ENCODE measurements at places on chromosomes 3 and 15. TPM values are rescaled to one million over a fixed set of nuclear protein-coding genes. Genes with fewer than 3 reads are reported as not detected.

DNA sequence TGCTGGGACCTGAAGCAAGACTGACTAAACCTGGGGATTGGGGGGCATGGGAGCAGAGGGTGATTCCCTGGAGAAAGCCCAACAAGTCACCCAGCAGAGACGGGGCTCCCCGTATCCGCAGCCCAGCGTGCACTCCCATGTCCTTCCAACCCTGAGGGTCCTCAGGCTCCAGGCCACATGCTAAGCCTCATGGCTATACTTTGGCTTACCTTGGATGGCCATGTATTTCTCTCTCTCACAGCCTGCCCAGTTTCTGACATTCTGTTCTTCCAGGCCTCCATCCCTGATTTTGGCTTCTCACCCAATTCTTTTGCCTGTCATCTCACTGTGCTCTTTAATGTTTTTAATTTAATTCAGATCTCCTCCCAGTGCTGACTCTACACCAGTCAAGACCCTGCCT is 126.8 kb upstream of the CTDSPL start:
- no peak for DNase-seq

DNA sequence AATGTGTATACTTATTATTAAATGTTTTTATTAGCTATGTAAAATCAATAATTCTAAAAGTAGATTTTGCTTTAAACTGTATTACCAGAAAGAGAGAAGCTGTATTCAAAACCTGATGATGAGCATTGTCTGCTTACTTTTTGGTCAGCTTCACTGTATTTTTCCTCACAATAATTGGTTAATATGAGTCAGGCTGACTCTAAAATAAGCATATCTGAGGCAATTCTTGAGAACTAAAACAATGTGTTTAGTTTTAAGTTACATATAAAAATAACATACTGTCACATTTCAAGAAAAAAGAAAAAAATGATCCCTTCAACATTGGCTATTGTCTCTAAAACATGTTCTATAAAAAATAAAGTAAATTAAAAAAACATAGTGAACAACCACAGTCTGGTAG is 66.1 kb downstream of the EPHA3 start:
- DNase-seq = no peak

DNA sequence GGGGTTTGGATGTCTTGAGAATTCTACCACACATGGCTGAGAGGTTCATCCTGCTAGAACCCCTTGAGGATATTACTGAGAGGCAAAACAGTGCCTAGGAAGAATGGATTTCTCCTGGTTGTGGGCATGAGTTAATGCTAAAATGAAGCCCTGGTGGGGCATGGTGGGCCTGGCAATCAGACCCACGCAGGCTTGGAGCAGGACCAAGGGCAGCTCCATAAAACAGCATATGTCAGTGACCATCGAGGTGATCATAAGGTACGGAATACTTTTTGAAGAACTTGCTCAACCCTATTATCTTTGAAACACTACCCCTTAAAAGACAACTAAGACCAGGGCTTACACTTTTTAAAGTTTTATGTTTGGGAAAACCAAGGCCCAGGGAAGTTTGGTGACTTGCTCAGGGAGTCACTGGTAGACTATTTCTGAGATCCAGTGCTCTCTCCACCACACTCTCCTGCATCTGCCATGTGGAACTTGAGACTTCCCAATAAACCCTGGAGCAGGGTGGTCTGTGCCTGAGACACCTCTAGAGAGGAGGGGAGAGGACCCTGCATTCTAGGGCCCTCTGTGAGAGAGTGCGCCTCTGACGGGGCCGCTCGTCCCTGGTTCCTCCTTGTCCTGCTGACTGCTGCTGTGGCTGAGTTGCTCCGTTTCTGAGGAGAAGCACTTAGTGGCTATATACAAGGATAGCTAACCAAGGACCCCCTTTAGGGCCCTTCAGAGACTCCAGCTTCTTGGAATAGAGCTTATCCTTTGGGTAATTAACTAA is 28.0 kb upstream of the TIMP4 start:
- no peak for DNase-seq

DNA sequence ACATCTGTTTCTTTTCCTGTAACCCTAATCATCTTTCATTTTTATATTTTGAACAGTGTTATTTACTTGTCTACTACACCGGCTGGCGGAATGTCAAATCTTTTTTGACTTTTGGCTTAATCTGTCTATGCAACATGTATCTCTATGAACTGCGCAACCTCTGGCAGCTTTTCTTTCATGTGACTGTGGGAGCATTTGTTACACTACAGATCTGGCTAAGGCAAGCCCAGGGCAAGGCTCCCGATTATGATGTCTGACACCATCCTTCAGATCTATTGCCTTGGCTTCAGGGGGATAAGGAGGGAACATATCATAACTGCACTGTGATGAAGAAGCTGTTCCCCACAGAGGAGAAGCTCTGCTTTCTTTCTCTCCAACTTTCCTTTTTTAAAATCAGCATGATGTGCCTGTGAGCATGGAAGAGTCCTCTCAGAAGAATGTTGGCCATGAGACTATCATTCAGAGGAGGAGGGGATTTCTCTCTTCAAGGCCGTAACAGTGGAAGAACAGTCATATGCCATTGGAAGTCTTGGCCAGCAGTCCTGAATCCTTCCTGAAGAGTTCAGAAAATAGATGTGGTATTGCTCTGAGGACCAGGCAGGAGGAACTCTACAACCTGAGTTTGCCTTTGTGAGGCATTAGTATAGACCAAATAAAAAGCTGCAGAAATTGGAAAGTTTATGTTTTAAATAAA is 69.9 kb downstream of the SEC22A start:
- no peak for DNase-seq

DNA sequence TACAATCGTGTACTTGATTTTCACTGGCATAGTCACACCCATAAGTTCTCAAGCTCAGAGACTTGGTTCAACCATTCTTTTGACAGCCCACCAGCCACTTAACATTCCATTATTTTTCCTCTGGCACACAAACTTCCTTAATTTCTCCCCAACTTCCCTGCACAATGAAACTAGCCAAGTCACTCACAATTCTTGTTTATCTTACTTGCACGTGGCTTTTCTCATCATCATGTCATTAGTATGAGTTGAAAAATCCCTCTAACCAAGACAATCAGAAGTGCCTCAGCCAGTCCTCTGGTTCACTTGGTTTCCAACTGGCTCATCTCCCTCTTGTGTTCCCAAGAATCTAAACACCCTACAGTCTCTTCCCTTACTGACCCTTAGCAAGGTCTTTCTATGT is 110.5 kb upstream of the PTPRG start:
- no peak for DNase-seq

Gene NPAP1
- polyA plus RNA-seq = 0.60 TPM

All from left renal pelvis (tissue), 4 donors.